Activated CD8-positive, alpha-beta memory T cell treated with anti-CD3 and anti-CD28 coated beads for 1 hour (primary cell): ENCODE measurements at places on chromosomes 5 and 9.

DNA sequence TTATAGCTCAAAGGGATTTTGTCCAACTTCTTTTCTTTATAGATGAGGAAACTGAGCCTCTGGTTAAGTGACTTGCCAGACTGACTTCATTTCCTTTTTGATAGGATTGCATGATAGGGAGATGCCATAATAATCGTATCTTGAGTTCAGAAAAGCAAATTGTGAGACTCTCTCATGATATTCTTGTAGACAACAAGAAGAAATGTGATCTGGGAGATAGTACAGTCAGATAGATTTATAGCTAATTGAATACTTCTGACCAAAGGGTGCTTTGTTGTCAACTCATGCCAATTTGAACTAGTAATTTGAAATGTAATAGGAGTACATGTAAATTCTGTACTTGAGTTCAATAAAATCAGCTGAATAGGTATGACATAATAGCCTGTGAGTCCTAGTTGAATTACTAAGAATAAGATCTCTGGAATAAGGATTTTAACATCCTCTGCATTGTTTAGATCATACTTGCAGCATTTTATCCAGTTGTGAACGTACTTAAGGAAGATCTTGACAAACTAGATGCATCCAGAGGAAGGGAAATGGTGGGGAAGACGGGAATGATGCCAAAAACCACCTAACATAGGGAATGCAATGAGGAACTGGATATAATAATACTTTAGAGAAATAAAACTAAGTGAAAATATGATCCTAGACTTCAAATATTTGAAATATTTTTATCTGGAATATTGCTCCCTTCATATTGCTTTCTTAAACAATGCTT lies 25.5 kb downstream of the CWC27 start:
- DNase-seq: no peak

- DNase-seq: no peak
These were observed 247.1 kb upstream of the PANK3 start for GRCh38 chr5:168826246-168826725.

GRCh38 chr9:96779089-96779488 lies 1.2 kb upstream of the ZNF510 start:
- DNase-seq: no peak

DNA sequence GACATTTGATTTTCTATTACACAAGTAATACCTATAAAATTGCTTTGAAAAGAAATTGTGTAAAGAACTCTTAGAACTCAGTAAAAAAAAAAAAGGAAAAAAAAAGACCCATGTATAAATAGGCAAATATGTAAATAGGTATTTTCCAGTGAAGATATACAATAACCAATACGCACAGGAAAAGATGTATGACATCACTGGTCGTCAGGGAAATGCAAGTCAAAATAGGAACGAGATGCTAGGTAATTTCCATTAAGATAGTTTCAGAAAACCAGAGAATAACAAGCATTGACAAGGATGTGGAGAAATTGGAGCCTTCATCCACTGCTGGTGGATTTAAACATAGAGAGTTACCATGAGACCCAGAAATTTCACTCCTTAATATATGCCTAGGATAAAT lies 708.8 kb downstream of the MTRR start:
- no peak for DNase-seq

DNA sequence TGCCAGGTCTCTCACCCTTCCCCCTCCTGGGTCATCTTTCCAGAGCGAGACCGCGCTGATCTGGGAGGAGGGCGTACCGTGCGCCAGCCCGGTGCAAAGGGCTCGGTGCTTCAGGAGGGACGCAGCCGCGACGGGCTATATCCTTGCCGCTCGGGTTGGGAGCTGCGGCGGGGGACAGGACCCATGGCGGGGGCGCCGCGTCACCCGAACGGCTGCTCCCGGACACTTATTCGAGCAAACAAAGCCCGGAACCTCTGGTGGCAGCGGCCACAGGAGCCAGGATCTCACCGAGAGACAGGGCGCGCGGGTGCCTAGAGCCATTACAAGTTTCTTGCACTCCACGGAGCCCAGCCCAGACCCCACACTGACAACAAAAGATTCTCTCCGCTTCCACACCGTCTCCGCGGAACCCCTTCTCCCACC lies 1.3 kb downstream of the SEMA6A start:
- no peak for DNase-seq

DNA sequence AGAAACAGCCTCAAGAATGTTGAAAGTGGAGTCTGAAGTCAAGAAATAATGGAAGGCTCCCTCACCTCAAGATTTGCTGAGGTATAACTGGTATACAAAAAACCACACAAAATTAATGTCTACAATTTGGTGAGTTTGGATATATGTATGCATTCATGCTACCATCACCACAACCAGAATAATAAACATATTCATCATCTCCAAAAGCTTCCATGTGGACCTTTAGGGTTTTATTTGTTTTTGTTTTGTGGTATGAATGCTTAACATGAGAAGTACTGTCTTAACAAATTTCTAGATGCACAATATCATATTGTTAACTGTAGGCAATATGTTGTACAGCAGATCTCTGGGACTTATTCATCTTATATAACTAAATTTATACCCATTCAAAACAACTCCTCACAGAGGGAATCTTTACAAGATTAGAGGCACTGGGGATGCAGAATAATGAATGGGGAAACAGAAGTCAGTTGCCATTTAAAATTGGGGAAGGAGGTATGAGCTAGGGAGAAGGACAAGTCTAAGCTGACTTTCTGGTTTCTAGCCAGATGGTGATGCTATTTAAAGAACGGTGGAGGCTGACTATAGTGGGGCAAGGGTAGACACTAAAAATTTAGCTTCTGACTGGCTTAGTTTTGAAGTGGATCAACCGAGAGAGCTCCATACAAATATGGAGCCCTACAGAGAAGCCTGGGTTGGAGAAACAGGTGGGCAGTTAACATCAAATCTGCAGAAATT lies 213.9 kb downstream of the BNC2 start:
- no peak for DNase-seq

GRCh38 chr5:115947260-115947659 lies 15.0 kb upstream of the LVRN start:
- DNase-seq: no peak

GRCh38 chr5:180085837-180086236 lies 14.3 kb upstream of the RNF130 start:
- peak; percentile 20 for DNase-seq

GRCh38 chr9:76932265-76932664 lies 26.4 kb upstream of the PRUNE2 start:
- DNase-seq: no peak

- no peak for DNase-seq
These were observed 9.6 kb upstream of the SLC30A5 start for GRCh38 chr5:69084195-69084594.

DNA sequence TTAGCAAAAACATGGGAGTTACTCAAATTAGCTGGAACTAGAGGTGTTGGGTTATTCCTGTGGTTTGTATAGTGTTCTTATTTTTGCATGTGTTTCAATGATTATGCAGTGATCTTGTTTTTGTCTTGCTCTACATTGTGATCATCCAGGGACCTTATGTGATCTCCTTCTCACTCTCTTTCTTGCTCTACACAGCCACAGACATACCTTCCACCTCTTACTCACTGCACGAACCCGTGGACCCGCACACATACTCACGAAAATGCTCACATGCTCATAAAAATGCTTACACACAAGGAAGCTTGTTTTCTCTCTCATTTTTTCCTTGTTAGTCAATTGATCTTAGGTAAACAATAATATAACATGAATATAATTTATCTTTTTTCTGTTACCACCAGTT lies 187.1 kb downstream of the KDM4C start:
- DNase-seq: no peak
